ENCODE measurements at places on chromosomes 2 and 18.

DNA sequence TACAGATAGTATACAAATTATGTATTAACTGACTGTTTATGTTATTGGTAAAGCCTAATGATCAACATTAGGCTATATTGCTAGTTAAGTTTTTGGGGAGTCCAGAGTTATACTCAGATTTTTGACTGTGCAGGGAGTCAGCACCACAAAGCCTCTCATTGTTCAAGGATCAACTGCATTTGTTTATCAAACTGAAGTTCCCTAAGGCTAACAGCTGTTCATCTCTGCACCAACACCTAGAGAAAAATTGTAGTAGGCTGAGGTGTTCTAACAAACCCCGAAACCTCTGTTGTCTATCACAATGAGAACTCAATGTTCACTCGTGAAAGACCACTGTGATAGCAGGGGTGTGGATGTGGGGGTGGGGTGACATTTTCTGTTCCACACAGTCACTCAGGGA lies 97.7 kb downstream of the HNMT start:
- no peak for DNase-seq

DNA sequence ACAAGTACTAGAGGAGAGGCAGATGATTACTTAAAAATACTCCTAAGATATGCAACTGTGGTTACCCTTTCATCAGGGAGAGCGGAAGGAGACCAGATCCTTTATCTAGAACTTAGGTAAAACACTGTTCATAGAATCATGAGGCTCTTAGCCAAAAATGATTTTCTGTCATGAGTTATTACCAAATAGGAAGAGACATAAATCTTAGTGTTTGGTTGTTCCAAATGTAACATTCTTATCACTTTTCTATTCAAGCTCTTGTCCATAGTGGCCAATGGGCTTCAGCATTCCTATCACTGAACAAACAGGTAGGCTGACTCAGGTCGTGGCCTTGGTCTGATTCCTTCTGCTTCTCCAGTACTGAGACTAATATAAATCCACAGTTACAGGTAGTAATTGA lies 38.5 kb downstream of the RPRD1A start:
- no peak for DNase-seq

DNA sequence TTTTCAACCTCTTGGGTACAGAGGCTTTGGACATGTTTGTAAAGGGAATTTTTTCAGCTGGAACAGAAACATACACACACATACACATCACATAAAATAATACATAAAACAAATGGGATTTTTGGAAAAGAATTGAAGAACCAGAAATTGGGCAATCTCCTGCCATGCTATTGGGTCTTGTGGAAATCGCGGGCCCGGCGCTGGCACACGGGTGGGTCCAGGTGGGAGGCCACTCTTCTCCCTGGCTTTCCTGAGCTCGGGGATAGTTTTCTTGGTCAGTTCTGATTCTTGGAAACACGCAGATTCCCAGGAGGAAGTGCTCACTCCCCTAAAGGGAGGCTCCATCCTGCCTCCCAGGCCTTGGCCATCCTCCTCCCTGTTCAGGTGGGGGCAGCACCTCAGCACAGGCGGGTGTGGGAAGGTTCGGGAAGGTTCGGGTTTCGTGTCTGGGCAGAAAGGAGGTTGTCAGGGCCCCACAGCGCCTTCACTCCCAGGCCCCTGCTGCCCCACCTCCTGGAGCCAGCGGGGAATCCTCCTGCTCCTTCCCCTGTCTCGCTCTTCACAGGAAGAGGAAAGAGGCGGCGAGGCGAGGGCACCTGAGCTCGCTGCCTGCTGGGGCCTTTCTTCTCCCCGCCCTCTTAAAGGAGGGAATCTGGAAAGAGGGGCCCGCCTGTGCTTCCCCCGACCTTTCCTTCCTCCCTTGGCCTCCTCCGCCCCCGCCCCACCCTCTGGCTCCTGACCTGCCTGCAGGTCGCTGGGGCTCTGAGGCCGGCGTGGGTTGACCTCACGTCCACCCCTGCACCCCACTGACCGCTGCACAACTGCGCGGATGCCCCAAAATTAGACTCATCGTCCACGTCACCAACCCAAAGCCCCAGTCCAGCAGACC lies 97.8 kb upstream of the PXDN start:
- no peak for DNase-seq

- no peak for DNase-seq
These were observed 67.2 kb downstream of the UGGT1 start for GRCh38 chr2:128158176-128158575.

DNA sequence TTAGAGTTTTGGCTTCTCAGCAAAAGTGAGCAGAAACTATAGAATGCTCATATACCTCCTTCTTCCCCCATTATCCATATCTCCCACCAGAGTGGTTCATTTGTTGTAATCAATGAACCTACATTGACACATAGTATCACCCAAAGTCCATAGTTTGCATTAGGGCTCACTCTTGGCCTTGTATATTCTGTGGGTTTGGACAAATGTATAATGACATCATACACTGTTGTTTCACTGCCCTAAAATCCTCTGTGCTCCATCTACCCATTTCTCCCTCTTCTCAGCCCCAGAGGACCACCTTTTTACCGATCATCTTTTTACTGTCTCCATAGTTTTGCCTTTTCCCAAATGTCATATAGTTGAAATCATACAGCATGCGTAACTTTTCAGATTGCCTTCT lies 24.1 kb downstream of the ZFP36L2 start:
- DNase-seq, result no peak

DNA sequence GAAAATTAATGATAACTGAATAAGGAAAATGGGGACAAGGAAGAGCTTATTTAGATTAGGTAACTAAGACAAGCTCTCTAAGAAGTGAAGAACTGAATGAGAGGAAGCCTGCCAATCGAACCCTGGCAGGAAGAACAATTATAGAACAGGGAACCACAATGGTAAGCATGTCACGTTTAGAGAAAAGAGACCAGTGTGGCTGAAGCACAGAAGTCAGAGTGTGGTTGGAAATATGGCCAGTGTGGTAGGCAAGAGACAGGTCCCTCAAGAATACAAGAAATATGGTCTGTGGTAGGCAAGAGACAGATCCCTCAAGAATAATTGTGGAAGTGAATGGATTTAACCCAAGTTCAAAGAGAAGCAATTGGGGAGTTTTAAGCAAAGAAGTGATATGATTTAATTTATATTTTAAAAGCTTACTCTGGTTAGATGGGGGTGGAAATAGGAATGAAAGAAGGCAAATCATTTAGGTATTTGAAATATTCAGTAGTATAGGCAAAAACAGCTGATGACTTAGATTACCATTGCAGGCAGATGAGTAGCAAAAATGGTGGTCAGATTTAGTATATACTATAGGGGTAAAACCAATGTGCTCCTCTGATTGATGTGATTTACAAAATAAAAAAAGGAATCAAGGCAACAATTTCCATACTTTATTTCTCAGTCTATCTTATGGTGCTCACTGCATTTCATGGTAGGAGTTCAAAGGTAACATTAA lies 38.8 kb upstream of the ERMN start:
- no peak for DNase-seq

GRCh38 chr2:9365498-9366019 lies 57.8 kb downstream of the ITGB1BP1 start:
- no peak for DNase-seq

- no peak for DNase-seq
These were observed 89.7 kb upstream of the MSH2 start for GRCh38 chr2:47313141-47313691.

DNA sequence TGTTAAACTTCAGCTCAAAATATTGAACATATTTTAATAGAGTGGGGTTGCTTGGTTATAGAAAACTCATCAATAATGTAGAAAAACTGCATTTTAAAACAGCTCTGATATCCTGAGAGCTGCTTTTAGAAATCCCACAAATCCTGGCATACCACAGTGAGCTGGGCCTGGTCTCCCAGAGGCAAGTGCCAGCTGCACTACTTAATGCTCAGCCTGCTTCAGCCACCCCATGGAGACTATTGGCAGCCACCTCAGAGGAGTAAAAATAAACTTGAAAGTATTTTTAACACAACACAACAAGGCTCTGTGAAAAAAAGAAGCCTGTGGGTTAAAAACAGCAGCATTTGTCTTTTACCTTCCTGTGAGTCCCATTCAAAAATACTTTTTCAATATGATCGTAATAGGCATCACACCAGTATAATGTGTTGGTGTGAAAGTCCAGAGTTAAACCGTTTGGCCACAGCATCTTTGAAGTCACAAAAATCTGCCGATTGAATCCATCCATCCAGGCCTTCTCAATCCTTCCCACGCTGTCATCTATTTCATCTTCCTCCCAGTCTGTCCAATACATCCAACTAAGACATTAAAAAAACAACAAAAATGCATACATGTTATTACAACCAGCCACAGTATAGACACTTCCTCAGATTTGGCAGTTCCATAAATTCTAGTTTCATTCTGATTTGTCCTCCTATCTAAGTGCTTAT lies 1115.3 kb downstream of the LRP1B start:
- DNase-seq, result no peak

- DNase-seq, result no peak
These were observed 101.3 kb downstream of the CDC42EP3 start for GRCh38 chr2:37569986-37570679.

DNA sequence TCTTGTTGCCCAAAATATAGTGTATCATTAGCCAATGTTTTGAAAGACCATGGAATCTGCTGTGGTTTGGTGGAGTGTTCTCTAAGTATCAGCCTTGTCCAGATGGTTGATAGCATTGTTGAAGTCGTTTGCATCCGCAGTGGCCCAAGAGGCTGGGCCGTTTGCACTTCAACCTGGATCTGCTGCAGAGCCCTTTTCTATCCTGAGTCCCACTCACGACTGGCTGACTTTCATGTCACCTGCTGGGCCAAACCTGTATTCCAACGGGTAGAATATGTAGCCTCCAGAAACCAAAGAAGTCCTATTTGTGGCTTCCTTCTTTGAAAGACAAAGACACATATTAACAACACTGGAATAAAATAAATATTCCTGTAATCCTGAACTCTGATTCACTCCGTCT lies 1154.1 kb downstream of the RPIA start:
- DNase-seq, result no peak

- no peak for DNase-seq
These were observed 8.7 kb downstream of the STK17B start for GRCh38 chr2:196162586-196163175.

GRCh38 chr2:34979148-34979547 lies 1376.4 kb upstream of the CRIM1 start:
- no peak for DNase-seq

- DNase-seq, result no peak
These were observed 5.1 kb downstream of the DGUOK start for GRCh38 chr2:73931531-73932500.

- no peak for DNase-seq
These were observed 55.1 kb upstream of the IL1RL1 start for GRCh38 chr2:102256276-102256675.

GRCh38 chr2:1654696-1655374 lies 89.5 kb downstream of the PXDN start:
- DNase-seq, result no peak

DNA sequence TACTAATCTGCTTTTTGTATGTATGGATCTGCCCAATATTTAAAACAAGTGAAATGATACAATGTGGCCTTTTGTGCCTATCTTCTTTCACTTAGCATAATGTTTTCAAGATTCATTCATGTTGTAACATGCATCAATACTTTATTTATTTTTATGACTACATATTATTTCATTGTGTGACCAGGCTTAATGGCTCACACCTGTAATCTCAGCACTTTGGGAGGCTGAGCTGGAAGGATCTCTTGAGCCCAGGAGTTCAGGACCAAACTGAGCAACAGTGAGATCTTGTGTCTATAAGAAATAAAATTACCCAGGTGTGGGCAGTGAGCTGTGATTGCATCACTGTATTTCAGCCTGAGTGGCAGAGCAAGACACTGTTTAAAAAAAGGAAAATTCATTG lies 33.2 kb downstream of the SPOPL start:
- no peak for DNase-seq

GRCh38 chr2:111908578-111908977 lies 10.2 kb downstream of the MERTK start:
- DNase-seq, result no peak

DNA sequence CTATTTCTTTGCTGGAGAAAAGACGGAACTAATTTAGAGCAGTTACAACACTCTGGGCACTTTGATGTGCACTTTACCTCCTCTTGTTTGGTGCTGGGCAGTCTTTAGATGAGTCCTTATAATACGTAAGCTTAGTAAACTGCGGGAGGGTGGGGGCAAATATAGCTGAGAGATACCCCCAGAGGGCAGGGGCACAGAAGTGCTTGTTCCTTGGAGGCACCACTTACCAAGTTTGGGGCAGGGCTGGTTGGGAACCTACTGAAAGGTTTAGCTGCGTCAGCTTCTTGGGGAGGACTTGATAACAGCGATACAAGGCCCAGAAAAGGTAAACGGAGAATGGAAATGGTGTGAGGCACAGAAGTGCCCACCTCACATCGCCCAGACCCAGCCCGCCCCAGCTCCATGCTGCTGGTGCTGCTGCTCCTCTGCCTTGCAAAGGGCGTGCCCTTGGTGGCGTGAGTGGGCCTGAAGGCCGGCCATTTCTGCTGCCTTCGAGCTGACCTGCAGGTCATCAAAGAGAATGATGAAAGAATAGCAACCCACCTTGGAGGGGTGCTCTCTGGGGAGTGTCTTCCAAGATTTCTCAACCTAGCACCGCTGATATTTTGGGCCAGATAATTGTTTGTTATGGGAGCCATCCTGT lies 128.2 kb upstream of the EML6 start:
- no peak for DNase-seq

DNA sequence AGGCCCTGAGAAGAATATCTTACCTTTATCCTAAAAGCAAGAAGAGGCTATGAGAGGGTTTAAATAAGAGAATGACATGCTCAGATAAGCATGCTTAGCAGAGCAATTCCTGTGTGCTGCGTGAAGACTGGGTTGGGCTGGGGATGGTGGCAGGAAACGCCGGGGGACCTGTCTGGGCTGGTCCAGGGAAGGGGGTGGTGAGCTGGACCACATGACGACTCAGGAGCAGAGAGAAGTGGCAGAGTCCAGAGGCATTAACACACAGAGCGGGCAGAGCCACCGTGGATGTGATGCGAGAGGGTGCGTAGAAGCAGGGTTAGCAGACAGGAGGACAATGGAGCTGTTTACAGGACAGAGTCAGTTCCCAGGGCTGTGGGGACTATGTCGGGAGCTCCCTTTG lies 84.5 kb downstream of the ZBTB7C start:
- no peak for DNase-seq

- no peak for DNase-seq
These were observed 193.4 kb downstream of the WDR7 start for GRCh38 chr18:56844556-56844955.

GRCh38 chr2:133431289-133431688 lies 137.0 kb downstream of the NCKAP5 start:
- DNase-seq, result no peak

- no peak for DNase-seq
These were observed 51.8 kb upstream of the EPC2 start for GRCh38 chr2:148592791-148593190.

DNA sequence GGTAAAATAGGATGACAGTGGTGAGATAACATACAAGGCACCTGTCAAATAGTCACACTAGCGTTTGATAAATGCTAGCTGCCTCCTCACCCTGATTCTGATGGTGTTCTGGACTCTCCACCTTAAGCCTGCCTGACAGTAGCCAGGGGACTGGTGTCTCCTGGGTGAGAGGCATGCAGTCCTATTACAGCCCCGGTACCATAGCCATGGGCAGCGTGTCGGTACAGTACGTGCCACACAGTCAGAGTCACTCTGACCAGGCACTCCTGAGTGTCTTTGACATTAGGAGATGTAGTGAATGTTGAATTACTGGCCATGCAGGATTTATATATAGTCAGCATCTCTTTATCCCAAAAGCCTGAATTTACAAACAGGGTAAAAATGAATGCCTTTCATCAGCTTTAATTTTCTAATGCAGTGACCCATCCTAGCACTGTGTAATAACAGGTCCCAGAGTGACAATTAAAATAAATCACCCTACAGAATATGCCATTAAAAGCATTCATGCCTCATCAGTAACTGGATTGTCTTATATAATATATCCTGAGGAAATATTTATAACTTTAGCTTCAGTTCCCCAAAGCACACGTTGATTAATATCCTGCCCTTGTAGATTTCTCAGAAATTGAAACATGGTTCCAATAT lies 760.3 kb upstream of the SOX11 start:
- DNase-seq, result no peak

Measured in CD8-positive, alpha-beta memory T cell (primary cell).